T-helper 17 cell (primary cell): ENCODE measurements at places on chromosomes 12 and 14.

DNA sequence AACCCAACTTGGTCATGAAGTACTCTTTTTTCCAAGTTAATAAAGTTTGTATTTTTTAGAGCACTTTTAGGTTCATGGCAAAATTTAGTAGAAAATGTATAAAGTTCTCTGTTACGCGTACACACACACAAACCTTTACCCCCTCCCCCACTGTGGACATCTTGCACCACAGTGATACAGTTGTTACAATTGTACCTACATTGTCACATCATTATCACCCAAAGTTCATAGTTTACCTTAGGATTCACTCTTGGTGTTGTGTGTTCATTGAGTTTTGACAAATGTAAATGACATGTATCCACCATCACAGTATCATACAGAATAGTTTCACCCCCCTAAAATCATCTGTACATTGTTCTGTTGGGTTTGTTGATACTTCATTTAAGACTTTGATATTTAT, 23.9 kb downstream of the PLEKHA5 start:
- no peak for DNase-seq

DNA sequence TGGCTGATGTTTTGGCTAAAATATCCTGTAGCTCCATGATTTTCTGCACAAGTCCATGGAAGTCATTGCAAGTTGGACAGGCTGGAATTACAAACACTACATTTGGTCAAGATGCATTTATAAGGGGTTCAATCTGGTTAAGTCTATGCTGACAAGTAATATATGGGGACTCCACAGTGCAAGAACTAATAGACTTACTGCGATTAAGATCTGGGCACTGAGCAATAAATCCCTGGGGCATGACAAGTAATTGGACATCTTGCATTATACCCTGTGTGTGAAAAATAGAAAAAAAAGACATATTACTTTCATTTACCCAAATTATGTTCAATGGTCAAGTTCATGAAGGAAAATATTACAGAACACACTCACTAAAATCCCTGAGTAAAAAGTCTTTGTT, 99.1 kb downstream of the NELL2 start:
- DNase-seq: no peak

GRCh38 chr12:26092346-26093105, 32.3 kb downstream of the BHLHE41 start:
- no peak for DNase-seq

DNA sequence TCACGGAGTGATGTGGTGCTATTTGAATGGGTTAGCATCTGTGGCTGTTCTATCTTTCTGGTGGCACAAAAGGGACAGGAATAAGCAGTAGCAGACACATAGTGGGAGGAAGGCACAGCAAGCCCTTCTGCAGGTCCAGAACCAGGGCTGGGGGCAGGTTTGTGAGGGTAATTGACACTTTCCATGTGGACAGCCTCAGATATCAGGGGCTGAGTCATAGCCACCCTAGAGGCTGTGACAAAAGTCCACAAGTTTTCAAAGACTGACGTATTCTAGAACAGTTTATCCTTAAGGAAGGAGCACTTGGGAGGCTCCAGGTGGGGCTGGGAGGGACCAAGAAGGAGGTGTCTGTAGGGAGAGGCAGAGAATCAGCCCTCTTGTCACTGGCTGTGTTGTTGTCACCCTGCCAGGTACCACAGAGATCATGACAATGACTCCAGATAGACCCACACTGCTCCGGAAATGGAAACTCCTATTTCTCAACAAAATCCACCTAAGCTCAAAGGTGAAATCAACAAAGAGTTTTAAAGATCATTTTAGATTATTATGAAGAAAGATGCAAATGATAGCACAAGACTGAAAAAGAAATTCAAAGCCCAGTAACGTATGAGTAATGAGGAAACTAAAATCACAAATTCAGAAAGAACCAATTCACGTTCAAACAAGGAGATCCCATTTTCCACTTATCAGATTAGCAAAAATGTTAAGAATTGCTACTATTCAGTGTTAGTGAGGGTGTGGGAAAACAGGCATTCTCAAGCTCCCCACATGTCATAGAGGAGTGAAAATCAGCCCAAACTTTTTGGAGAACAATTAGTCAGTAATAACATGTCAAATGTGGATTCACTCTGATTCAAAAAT, 48.3 kb downstream of the NFKBIA start:
- no peak for DNase-seq

GRCh38 chr12:15633201-15633600, 156.0 kb downstream of the EPS8 start:
- DNase-seq: no peak

DNA sequence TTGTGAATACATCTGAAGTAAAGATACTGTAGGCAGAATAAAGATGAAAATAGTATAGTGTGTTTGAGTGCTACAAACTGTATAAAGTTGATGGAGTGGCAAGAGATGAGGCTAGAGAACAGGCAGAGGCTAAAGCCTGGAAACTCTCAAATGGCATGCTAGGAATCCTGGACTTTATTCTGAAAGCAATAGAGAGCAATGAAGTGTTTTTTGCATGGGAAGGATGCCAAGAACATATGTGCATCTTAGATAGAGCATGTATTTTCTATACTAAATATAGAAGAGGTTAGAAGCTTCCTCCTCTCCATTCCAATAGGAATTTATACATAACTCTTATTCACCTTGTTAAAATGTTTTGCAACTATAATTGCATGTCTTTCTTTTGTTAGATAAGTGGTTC, 86.3 kb upstream of the TMTC2 start:
- no peak for DNase-seq

DNA sequence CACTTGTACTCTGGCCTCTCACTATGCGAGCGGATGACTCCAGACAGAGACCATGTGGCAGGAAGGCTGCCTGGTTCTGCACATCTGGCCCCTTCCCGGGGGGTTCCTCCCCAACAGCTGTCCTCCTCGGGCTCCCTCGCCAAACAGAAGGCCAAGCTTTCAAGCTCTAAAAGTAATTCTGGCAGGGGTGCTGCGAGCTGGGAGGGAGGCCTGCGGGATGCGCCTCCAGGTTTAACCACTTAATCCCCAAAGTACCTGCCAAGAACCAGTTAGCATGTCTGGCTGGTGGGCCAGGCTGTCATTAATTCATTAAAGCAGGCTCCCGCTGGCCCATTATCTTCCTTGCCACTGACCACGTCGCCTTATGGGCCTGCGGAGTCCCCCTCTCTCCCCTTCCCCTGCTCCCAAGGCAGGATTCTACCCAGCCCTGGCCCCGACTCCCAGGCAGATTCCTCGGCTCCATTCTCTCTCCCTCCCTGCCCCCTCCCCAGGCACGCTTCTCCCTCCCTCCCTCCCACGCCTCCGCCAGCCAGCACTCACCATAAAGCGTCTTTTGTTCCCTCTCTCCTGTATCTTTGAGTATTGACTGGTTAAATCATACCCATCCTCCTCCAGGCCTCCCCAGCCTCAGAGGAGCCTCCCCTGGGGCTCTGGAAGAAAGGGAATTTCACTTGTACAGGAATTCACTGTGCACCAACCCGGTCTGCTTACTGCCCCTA, 4.9 kb downstream of the HRK start:
- no peak for DNase-seq

DNA sequence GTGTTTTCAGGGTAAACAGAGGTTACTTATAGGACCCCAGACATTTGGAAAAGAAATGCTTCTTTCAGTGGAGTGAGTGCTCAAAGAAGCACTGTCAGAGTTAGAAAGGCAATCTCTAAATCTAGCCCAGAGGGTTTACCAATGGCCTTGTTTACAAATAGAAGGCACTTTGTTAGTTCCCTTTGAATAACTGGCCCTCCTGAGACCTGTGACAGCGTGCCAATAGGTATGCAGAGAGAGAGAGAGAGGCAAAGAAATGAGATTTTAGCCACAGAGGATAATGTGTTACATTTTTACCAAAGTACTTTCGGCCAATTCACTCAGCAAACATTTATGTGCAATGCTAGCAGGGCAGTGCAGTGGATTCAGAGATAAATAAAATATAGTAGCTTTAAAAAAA, 41.9 kb downstream of the TPH2 start:
- DNase-seq: no peak

DNA sequence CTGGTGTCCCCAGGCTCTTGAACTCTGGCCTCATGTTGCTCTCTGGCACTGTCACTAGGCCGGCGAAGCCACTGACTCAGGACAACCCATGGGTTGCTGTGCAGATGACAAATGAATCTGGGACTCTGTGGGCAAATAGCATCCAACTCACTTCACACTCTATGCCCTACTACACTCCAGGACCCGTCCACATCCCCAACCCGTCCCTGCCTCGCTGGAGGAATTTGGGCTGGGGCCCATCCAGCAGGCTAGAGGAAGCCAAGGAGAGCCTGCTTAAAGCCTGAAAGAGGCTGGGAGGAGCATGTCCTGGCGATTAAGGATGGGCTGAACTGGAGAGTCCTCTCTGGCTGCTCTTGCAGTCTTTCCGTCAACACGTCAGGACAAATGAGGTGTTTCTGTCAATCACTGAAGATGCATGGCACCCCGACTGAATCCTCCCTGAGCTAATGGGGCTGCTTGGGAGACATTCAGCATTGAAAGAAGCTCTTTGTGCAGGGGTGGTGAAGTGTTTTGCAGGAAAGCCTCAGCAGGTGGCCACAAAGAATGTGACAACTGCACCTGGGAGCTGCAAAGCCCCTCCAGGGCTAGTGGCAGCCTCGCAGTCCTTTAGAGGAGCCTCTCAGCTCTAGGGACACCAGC, 71.7 kb downstream of the ANO2 start:
- no peak for DNase-seq

DNA sequence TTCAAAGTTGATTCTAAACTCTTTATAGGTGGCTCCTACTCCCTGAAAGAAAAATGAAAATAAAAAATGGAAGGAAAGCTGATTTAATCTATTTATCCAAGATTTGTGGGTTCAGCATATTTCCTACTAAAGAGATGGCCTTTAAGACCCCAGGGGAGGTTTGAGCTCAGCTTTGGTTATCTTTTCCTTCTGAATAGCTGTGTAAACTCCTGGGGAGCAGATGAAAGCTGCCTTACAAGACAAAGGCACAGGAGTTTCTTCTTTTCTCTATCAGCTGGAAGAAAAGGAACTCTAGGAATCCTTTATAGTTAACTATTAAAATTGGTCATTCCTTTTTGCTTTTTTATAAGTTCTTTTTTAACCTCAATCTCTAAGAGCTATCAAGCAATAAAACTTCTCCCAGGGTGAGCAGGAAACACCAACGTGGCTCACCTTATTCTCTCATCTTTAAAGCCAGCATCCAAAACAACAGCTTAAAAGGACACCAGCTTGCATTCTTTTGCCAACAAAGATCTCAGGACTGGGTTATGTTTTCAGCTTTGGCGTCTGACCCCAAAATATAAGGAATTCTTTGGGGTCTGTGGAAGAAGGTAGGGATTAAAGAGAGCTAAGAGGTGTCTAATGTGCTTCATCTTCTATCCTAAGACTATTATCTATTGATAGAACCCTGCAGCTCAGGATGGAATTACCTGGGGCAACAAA, 371.7 kb upstream of the KITLG start:
- no peak for DNase-seq

DNA sequence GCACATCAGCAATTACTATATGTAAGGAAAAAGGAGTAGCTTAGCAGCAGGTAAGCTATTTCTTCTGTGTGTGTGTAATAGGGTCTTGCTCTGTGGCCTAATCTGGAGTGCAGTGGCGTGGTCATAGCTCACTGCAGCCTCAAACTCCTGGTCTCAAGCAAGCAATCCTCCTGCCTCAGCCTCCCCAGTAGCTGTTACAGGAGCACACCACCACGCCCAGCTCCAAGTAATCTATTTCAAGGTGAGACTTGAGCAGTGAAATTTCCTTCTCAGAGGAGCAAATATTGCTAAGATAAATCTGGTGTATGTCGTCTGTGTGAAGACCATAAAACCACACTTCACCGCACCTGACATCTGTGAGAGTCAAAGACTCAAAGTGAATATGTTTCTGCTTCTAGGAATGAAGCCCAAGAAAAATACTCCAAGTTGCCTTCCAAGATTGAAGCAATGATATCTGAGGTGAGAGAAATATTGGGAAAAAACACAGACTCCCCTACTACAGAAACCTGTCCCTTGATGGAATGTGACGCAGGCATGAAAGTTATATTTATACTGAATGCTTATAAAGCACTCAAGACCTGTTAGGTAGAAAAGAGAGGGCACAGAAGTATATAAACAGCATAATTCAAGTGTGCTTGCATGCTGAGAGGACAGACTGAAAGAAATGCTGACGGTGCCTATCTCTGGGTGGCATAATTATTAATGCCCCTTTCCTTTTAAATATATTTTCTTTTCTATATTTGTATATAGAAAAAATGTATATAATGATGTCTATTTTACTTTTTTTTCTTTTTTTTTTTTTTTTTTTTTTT, 2.5 kb upstream of the SELPLG start:
- no peak for DNase-seq

DNA sequence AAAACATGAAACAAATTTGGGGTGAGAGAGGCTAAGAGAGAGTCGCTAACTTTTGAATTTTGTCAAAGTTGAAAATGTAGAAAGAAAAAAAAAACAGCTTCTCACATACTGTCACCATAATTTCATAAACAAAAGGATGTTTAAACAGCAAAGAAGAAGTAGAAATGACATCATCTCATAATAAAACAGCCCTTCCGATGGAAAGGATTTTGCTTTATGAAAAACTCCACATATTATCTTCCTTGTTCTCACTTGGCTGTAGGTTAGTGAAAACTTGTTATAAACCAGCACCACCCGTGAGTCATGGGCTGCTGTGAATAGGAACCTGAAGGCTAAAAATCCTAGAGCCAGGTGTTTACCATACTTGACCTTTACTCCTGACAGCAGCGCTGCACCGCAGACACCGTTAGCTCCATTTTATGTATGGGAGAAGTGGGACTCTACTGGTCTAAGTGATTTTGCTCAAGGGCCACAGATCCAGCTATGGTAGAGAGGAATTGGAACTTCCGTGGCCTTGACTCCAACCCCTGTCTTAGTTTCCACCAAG, 63.0 kb upstream of the VRK1 start:
- DNase-seq: no peak

DNA sequence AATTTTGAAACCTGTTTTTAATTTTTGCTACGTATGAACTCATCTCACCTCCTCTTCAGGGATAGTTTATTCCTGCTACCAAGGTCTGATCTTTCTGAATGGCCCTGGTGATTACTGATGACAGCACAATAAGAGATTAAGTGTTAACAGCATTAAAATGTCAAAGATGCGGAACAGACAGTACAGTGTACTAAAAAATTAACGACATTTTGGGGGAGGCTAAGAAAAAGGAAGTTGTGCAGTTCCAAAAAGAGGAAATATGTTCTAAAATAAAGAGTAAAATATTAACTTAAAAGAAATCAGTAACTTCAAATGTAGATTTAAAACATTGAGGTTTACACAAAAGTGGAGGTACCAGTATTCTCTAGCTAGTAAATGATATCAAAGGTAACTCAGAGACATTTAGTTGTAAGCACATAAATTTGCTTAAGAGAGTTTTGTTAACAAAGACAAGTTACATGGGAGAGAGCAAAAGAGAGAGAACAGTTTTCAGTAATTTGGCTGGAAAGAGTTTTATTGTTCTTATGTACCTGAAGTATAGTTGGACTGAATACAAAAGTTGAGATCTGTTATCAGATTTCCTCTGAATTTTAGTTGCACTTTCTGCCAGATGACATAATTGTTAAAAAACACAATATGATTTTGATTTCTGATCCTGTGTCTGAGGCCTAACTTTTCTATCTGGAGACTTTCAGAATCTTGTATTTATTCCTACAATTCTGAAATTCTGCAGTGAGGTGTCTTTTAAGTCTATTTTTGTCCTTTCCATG, 4.2 kb upstream of the CLECL1 start:
- no peak for DNase-seq

GRCh38 chr12:70590051-70590450, 47.2 kb downstream of the PTPRB start:
- no peak for DNase-seq
